ENCODE measurements at places on chromosomes 12 and 14. TPM values are rescaled to one million over a fixed set of nuclear protein-coding genes. Genes with fewer than 3 reads are reported as not detected.

DNA sequence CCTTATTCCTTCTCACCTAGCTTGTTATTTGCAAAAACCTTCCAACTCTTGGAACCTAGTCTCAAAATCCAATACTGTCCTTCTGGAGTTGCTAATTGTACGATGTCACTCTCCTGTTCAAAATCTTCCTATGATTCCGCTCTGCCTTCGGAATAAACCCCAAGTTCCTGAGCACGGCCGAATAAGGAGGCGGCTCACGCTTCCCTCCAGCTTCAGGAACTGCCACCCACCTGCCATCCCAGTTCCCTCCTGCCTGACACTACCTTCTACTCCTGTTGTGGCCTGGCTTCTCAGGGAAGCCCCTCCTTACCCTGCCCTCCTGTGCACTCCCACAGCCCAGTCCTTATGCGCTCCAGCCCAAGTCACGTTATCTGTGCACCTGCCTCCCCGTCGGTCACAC lies 73.2 kb downstream of the SETD3 start:
- no peak for DNase-seq

DNA sequence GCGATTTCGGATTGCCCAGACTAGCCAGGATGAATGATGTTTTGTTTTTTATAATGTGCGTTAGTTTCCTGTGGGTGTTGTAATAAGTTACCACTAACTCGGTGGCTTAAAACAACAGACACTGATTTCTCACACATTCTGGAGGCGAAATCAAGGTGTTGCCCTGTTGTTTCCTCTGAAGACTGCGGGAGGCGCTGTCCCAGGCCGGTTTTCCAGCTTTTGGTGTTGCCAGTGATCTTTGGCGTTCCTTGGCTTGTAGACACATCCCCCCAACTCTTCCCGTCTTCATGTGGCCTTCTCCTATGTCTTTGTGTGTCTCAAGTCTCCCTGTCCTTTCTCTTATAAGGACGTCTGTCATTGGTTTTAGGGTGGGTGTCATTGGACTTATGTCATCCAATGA lies 267.7 kb downstream of the AACS start:
- DNase-seq: no peak

- DNase-seq: no peak
Observed at GRCh38 chr14:84025106-84026012, 1504.6 kb upstream of the FLRT2 start.

DNA sequence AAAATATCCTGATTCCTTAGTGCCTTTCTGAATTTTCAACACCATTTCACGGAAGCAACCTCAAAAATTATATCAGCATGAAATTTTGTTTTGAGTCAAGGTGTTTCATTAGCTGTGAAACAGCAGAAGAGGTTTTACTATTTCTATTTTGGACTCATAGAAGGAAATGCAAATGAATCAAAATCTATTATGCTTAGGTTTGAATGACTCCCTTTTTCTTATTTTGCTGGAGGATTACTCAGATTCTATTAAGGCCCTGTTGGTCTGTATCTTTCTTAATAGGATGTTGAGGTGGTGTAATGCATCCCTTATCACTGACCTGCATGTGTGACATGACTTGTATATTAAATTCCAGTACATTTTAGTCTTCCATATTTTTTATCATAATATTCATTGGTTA lies 165.8 kb downstream of the TMTC2 start:
- no peak for DNase-seq

- no peak for DNase-seq
Observed at GRCh38 chr14:71675900-71676287, 256.3 kb upstream of the RGS6 start.

DNA sequence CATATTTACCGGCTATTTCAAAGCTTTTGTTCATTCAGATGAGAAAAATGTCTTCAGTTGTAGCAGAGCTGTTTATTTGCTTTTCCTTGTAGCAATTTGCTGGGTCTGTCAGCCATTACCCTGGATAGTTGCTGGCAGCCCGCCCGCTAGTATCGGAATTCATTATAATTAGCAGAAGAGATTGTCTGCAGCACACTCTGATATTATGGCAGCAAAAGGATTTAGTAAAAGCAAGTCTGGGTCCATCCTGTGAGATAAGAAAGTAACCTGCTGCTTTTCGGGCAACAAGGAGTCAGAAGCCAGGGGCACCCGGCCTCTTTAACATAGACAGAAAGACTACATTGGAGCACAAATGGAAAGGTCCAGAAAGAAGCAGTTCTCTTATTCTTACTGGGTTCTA lies 6.1 kb upstream of the SLC35E3 start:
- no peak for DNase-seq

GRCh38 chr14:101062601-101063000 lies 159.1 kb upstream of the RTL1 start:
- DNase-seq: no peak

DNA sequence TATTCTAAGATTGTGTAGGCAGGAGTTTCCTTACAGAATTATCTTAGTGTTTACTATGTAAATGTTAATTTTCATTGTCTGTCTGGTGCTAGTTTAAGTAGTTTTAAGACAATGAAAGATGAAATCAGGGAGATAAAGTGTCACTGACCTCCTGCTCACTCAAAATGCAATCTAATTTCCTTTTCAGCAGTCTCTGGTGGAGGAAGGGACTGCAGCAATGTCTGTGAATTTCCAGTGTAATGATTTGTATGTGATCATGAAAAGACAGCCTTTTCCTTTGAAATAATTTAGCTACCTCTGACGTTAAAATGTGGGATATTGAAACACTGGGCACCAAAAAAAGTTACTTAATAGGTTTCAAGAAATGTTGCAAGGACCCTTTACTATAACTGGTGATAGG lies 779.7 kb upstream of the FLRT2 start:
- DNase-seq: no peak

- peak; percentile 96 for DNase-seq
Observed at GRCh38 chr12:124411281-124411878, 116.5 kb downstream of the RFLNA start.

DNA sequence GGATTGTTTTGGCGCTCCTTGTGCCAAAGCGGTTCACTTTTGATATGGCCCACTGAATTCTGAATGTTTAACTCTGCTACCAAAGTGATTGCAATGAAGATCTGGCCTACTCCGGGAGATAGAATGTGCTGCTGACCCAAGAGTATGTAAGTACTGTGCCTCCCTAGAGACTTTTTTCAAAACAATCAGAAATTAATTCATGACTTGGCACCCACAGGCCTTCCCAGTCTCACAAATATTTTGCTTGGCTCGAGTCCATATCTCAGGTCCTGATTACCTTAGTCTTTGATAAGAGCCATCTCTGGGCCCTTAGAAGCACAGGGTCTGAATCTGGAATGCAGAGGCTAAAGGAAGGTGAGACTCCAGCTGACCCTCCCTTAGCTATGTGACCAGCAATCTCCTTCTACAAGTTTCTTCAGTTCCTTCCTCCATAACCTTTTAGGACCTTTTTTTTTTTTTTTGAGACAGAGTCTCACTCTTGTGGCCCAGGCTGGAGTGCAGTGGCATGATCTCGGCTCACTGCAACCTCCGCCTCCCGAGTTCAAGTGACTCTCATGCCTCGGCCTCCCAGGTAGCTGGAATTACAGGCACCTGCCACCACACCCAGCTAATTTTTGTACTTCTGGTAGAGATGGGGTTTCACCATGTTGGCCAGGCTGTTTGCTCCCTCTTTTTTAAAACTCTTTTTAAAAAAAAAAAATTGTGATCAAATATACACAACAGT lies 49.5 kb upstream of the METAP2 start:
- no peak for DNase-seq

DNA sequence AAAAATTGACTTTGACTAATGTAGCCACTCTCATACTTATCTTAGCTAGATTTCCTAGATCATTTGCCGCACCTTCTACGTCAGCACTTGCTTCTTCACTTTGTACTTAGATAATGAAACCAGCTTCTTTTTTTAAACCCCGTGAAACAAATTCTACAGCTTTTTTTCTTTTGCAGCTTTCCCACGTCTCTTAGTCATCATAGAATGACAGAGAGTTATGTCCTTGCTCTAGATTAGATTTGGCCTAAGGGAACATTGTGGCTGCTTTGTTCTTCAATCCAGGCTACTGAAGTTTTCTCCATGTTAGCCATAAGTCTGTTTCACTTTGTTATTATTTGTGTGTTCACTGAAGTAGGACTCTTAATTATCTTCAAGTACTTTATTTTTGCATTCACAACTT lies 94.9 kb downstream of the SLCO1A2 start:
- DNase-seq: no peak

GRCh38 chr12:130192642-130193345 lies 30.5 kb downstream of the FZD10 start:
- no peak for DNase-seq

DNA sequence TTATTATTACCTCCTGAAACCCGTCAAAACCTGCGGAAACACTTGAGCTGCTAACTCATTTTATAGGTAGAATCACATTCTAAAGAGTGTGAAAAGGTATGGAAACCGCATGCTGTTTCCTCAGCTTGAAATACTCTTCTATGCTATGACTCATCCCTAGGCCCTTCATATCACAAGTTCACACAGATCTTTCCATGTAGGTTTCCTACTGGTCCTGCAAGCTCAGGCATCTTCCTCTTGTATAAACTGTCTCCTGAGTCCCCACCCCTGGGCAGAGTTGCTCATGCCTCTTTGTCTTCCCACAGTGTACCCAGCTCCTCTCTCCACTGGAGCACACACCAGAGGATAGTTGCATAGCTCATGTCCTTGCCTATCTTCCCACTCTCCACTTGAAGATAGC lies 84.7 kb downstream of the CMAS start:
- no peak for DNase-seq

- no peak for DNase-seq
Observed at GRCh38 chr12:104630230-104630670, 173.5 kb downstream of the CHST11 start.

DNA sequence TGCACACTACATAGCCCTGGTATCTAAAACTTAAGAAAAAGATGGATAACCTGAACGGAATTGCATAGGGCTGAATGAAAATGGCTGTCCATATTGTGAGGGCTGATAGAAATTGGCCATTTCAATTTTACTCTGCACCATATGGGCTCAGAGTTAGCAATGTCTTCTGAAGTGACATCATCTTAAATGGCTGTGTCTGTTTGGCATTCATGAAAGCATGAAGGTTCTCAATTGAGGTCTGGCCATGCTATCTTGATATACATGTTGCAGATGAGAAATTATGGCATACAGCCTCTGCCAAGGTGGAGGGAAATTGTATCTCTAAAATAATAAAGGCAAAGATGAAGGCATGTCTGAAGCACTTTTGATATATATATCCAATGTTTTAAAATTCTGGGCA lies 226.0 kb upstream of the PDE3A start:
- no peak for DNase-seq

DNA sequence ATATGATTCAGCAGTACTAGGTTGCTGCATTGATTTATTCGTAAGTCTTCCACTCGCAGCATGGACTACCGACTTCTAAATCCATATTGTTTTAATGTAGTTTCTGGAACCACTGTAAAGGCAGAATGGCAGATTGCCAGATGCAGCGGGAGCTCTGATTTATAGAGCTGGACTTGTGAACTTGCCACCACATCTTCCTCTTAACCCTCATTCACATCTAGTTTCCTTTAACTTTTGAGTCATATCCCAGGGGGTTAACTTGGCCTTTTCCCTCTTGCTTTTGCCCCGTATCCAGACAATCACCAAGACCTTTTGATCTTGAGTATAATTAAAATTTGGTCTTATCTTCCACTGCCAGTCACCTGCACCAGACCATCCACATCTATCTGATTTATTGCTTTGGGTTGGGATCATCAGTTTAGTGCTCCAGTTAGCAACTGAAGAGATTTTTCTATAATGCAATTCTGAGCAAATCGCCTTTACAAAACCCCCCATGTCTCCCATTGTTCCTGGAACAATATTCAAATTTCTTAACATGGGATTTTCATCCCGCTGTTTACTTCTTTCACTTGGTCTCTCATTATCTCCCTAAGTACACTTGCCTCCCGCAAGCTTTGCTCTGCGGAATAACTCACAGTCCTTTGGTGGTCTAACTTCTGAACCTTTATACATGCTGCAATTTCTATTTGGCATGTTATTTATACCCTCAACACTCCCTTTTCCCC lies 130.5 kb downstream of the ACSS3 start:
- peak; percentile 7 for DNase-seq

DNA sequence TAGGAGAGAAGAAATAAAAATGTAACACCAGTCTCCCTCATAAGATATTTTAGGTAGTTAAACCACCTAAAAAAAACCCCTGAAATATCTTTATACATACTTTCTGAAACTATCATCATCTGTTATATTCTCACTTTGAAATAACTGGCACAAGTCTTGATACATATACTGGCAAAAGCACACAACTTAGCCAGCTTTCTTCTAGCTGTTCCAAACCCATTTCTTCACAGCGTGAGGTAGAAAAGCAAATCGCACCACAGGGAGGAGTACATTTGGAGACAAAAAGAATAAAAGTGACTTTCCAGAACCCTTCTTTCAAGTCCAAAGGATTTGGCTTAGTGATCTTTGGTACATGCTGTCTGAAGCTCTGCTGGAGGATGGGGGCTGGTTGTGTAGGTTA lies 78.5 kb downstream of the RERG start:
- DNase-seq: no peak

OLR1 gene
- 8.6 TPM for total RNA-seq

ALDH2 gene
- total RNA-seq: 55.8 TPM

ATF7 gene
- total RNA-seq: 5.7 TPM

DBX2 gene
- total RNA-seq: not detected

LRRK2 gene
- total RNA-seq: 0.76 TPM

ACSS3 gene
- 1.1 TPM for total RNA-seq

IRF2BPL gene
- 34.9 TPM for total RNA-seq

Data from MG63 (cell line).